ENCODE measurements at places on chromosomes 5 and 9. TPM values are rescaled to one million over a fixed set of nuclear protein-coding genes. Genes with fewer than 3 reads are reported as not detected.

Gene RIC1
- total RNA-seq: 9.7 TPM

Gene LCN9
- total RNA-seq: not detected

Gene EPB41L4B
- total RNA-seq: 10.0 TPM

Gene SLIT3
- total RNA-seq: 11.5 TPM

Gene SLCO6A1
- 1.6 TPM for total RNA-seq

Gene PLPP7
- 17.3 TPM for total RNA-seq

Gene CLIC3
- not detected for total RNA-seq

Gene BASP1
- 832 TPM for total RNA-seq

Gene STKLD1
- 2.6 TPM for total RNA-seq

Gene PCDHA6
- total RNA-seq: 29.8 TPM

Gene GARIN3
- not detected for total RNA-seq

Gene PFN3
- not detected for total RNA-seq

Gene FAT2
- total RNA-seq: 0.02 TPM

Gene FAM169A
- 9.5 TPM for total RNA-seq

Gene CNTNAP3B
- total RNA-seq: 10.1 TPM

Gene EQTN
- total RNA-seq: not detected

Gene RANBP3L
- total RNA-seq: not detected

Gene C9orf50
- 0.56 TPM for total RNA-seq

Gene DRD1
- not detected for total RNA-seq

Gene TMOD1
- 0.64 TPM for total RNA-seq

Gene PRDM9
- not detected for total RNA-seq

Gene ACTBL2
- not detected for total RNA-seq

Gene PDZD2
- 23.3 TPM for total RNA-seq
